KBM-7 (cell line): ENCODE measurements at places on chromosomes 5 and 9.

GRCh38 chr9:85055506-85056202 lies 386.1 kb downstream of the NTRK2 start:
- DNase-seq: no peak

DNA sequence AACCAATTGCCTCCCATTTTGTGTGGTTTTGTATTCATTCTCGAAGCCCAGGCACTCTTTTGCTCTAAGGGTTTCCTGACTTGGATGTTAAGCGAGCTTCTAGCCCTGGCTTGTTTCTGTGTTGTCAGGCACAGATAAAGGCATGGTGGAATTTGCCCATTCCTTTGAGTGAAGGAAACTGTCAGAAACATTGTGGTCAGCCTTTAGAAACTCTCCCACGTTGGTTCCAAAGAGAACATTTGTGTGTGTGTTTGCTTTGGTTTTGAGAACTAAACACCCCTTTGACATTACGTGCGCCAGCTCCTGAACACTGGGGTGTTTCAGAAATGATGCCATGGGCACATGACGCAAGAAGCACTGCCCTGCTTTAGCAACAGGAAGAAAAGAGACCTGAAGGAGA lies 320.9 kb downstream of the NTRK2 start:
- DNase-seq: no peak

DNA sequence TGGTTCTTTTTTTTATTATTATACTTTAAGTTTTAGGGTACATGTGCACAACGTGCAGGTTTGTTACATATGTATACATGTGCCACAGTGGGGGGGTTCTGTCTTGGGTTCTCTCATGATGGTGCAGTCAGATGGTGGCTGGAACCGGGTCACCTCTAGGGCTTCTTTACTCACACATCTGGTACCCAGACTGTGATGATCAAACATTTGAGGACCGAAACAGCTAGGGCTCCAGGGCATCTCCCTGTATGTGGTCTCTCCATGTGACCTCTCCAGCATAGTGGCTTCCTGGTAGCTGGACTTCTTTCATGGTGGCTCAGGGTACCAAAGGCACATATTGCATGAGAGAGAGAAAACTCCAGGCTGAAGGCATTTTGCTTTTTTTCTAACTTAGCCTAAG lies 9.8 kb upstream of the CRHBP start:
- DNase-seq: no peak

- no peak for DNase-seq
Observed at GRCh38 chr5:103624035-103624480, 61.5 kb upstream of the NUDT12 start.
